ENCODE measurements at places on chromosomes 1 and 21.

DNA sequence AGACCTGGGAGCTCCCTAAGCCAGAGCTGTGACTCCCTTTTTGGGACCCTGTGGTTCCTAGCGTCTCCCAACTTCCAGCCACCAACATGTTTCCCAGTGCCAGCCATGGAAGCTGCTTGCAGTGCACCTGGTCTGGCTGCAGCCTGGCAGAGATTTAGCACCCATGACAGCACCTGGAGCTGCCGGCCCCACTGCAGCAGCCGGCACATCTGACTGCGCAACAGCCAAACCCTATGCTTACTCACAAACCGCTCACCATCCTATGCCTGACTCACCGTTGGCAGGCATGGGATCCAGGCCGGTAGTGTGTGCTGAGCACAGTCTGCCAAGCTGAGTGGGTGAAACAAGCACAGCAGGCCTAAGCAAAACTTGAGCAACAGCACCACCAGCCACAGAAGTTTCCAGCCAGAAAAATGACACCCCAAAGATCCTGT is 435.9 kb upstream of the PRMT6 start:
- no peak for DNase-seq

- DNase-seq = peak; percentile 84
Observed at GRCh38 chr1:58857680-58858673, 74.1 kb upstream of the JUN start.

DNA sequence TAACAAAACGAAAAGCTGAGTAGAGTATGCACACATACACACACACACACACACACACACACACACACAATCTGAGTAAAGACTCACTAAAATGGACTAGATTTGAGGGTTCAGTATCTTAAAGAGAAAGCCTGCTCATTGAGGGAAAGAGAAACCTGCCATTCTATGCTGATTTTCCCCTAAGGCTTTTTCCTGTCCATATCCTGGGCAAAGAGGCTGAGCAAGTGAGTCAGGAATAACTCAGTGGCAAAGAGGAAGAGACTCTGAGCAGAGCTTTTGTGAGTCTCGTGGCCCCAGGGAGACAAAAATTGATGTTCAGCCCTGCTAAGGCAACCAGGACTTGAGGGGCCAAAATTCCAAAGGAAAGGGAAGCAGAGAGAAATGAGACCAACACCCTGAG is 37.3 kb upstream of the RUNX1 start:
- no peak for DNase-seq

- DNase-seq = no peak
Observed at GRCh38 chr1:216902669-216903381, 179.6 kb upstream of the ESRRG start.

DNA sequence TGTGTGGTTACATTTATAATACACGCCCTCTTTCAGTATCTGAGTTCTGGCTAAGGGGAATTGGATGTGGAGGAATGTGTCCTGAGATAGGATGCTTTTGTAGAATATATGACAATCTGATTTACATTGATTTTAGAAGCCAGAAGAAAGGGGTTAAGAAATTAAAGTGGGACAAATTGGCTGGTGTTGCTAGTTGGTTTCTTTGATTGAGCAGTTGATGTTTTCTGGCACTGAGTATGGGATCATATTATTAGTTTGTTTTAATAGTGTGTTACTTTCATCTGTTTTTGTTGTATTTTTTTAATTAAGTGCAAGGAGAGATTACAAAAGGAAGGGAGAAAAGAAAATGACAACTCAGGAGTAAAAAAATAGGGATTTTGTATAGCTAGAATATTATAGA is 1634.7 kb upstream of the B3GALT2 start:
- no peak for DNase-seq

DNA sequence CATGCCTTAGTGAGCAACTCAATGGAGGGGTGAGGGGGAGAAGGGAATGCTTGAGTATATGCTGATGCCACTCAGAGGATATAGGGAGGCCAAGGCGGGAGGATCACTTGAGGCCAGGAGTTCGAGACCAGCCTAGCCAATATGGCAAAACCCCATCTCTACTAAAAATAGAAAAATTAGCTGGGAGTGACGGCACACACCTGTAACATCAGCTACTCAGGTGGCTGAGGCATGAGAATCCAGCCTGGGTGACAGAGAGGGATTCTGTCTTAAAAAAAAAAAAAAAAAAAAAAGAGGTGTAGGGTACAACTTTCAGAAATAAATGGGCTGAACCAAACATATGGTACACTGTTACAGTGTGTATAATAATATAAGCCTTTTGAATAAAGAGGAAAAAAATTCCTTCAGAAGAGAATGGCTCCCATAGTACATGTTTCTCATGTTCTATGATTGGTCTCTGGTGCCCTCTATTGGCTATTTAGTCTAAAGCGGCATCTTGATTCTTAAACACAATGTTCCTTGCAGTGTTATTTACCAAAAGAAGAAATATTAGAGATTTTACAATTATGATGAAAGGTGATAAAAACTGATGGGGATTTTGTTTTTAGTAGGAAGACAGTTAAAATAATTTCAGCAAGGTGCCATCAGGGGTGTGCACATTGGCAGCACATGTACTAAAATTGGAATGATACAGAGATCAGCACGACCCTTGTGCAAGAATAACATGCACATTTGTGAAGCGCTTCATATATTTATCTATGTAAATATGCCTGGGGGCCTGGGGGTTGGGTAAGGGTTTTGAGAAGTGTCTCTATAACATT is 109.8 kb downstream of the PATJ start:
- peak; percentile 62 for DNase-seq

DNA sequence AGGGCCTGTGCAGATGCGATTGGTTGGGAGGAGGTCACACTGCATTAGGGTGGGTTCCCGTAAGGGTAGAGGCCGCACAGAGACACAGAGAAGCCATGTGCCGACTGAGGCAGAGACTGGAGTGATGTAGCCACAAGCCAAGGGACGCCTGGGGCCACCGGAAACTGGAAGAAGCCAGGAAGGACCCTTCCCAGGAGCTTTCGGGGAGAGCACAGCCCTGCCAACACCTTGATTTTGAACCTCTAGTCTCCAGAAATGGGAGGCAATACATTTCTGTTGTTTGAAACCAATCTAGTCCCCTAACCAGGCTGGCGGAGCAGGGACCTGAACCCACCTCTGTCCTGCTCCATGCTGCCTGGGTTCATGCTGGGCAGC is 10.8 kb downstream of the UBASH3A start:
- DNase-seq = no peak

GRCh38 chr1:48120621-48121020 is 101.9 kb upstream of the SLC5A9 start:
- DNase-seq = no peak

DNA sequence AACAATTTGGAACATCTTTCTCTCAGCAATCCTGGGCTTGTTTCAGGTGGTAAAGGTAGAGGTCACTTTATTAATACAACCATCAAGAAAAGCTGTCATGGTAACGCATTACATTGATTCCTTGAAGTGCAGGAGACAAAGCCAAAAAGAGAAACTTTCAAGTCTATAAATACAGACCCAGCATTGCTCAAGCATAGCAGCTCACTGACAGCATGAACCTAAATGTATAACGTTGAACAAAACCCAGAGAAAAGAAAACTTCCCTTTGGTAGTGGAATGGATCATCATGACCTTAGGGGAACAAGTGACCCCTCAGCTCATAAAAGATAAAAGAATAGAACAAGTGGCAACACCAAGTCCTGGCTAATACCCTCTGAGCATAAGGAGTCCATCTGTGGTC is 332.2 kb downstream of the NTNG1 start:
- DNase-seq = peak; percentile 19

- peak; percentile 16 for DNase-seq
Observed at GRCh38 chr1:178916448-178917174, 45.7 kb upstream of the ANGPTL1 start.

GRCh38 chr21:15256996-15257395 is 192.2 kb upstream of the NRIP1 start:
- DNase-seq = no peak

DNA sequence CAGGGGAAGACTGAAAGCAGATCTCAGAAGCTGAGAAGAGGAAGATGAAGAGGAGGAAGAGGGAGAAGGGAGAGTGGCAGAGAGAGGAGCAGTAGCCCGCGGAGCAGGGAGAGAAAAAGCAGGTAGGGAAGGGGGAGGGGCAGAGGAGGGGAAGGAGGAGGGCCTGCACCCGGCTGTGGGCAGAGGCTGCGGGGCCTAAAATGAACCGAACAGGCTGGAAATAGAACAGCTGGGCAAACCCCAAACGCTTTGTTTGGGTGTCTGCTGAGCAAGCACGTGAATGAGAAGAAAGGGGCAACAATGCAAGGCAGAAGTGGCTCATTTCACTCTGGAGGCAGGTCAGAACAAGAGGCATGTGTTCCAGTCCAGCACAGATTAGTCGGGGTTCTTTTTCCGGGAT is 33.5 kb downstream of the KCNC4 start:
- DNase-seq = peak; percentile 69

- DNase-seq = peak; percentile 83
Observed at GRCh38 chr1:23619299-23620188, 60.2 kb upstream of the ID3 start.

DNA sequence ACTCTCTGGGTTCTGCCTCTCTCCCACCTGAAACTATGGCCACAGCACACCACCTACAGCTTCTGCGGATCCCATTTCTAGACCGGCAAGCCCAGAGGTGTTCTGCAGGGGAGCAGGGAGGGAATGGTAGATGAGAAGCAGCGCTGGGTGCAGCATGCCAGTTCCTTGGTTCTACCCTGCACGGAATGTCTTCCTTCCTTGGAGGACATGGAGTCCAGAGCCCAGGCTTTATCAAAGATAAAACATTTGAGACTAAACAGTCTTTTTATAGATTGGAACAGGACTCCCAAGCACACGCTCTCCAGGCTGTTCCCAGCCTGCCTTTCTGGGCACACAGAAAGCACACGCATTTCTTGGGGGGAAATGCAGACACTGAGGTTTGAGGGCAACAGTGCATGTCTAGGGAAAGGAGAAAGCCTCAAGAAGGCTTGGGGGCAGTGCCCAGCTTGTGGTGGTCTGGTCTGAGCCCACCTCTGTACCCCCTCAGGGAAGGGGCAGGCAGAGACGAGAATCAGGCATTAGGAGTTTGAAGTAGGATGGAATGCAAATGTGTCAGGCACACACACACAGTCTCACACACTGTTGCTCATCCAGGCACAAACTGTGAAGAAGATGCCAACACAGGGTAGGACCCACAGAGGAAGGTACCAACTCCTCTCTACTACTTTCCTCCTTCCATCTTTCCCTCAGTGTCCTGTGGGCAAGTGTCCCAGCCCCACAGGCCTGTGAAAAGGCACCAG is 29.7 kb downstream of the LGR6 start:
- DNase-seq = no peak

- no peak for DNase-seq
Observed at GRCh38 chr21:46131588-46131837, 23.9 kb downstream of the FTCD start.

DNA sequence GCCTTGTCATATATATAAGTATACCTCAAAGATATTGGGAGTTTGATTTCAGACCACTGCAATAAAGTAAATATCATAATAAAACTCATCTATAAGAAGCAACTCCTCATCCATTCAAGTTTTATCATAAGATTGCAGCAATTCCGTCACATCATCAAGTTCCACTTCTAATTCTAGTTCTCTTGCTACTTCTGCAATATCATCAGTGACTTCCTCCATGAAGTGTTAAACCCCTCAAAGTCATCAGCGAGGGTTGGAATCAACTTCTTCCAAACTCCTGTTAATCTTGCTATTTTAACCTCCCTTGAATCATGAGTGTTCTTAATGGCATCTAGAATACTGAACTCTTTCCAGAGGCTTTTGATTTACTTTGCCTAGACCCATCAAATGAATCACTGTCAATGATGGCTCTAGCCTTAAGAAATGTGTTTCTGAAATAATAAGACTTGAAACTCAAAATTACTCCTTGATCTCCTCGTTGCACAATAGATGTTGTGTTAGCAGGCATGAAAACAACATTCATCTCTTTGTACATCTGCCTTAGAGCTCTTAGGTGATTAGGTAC is 88.3 kb downstream of the RPE65 start:
- DNase-seq = no peak

- peak; percentile 37 for DNase-seq
Observed at GRCh38 chr1:32241001-32241763, 5.8 kb upstream of the FAM167B start.

- no peak for DNase-seq
Observed at GRCh38 chr1:87136607-87137341, 191.9 kb upstream of the LMO4 start.

DNA sequence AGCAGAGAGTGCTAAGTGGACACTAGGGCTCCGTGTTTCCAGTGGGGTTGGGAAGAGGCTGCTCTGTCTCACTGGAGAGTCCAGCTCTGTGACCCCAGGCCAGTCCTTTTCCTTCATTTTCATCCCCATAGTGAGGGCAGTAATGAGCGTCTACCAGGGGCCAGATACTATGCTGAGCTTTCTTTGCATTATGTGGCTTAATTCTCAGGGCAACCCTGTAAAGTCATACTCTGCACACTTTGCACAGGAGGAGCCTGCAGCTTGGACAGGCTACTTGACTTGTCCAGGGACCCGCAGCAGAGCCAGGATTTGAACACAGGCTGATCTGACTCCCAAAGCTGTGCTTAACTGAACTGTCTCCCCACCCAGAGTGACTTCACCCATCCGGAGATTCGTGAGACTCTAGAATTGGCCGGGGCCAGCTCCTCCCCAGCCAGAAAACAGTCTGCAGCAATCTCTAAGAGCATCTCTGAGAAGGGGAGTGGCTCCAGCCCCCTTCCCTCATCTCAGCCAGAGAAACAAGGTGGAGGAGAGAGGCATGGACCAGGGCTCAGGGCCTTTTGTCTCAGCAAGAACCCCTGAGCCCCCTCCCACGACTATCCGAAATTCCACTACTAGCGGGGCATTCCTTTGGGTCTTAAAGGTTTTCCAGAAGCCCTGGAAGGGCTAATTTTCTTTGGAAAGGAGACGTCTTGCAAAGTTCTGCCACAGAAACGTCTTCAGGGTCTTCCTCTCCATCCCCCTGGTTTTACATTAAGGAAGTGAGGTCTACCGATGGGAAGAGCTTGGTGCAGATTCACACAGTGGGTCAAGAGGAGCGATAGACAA is 866 bp upstream of the FNDC5 start:
- DNase-seq = no peak

DNA sequence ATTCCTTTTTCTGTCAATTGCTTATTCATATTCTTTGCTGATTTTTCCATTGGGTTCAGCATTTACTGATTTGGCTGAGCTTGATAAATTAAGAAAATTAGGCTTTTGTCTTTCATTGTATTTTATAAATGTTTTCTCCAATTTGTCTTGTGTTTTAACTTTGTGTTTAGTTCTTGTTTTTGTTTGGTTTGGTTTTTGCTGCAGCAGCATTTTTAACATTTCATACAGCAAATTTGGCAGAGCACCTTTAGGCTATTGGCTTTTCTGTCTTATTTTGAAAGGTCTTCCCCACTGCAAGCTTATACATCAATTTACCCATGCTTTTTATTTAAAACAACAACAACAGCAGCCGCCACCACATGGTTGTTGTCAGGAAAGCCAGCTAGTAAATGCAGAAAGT is 33.8 kb upstream of the DISC1 start:
- DNase-seq = no peak

GRCh38 chr1:240054109-240054701 is 37.5 kb upstream of the FMN2 start:
- no peak for DNase-seq

All from GM12865 (cell line).